ENCODE measurements at places on chromosomes 13 and 19. TPM values are rescaled to one million over a fixed set of nuclear protein-coding genes. Genes with fewer than 3 reads are reported as not detected.

- no peak for DNase-seq
These were observed 20.6 kb upstream of the TNFSF11 start for GRCh38 chr13:42553098-42554046.

- DNase-seq, result no peak
These were observed 25.3 kb downstream of the TM9SF2 start for GRCh38 chr13:99526549-99526948.

- DNase-seq, result no peak
These were observed 30.6 kb downstream of the SERPINE3 start for GRCh38 chr13:51370116-51370515.

GRCh38 chr19:31946491-31946890 lies 398.9 kb upstream of the ZNF507 start:
- no peak for DNase-seq

DNA sequence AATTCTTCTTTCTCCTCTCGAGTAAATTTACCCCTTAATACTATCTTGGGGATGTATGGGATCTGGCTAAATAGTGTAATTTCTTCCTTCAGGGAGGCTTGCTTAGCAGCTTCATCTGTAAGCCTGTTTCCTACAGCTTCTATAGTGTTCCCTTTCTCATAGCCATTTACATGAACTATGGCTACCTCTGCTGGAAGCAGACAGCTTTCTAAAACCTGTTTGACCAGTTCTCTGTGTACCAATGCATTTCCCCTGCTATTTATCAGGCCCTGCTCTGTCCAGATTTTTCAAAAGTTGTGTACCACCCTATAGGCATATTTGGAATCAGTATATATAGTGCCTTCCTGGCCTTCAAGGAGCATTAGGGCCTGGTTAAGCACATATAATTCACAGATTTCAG lies 113.6 kb upstream of the PCDH9 start:
- no peak for DNase-seq

GRCh38 chr13:28089065-28089464 lies 11.3 kb downstream of the FLT3 start:
- no peak for DNase-seq

GRCh38 chr19:17005000-17005399 lies 21.6 kb downstream of the CPAMD8 start:
- DNase-seq, result no peak

GRCh38 chr19:1417145-1417544 lies 9.8 kb downstream of the DAZAP1 start:
- no peak for DNase-seq

- DNase-seq, result no peak
These were observed 68.5 kb upstream of the GTF3A start for GRCh38 chr13:27355894-27356293.

DNA sequence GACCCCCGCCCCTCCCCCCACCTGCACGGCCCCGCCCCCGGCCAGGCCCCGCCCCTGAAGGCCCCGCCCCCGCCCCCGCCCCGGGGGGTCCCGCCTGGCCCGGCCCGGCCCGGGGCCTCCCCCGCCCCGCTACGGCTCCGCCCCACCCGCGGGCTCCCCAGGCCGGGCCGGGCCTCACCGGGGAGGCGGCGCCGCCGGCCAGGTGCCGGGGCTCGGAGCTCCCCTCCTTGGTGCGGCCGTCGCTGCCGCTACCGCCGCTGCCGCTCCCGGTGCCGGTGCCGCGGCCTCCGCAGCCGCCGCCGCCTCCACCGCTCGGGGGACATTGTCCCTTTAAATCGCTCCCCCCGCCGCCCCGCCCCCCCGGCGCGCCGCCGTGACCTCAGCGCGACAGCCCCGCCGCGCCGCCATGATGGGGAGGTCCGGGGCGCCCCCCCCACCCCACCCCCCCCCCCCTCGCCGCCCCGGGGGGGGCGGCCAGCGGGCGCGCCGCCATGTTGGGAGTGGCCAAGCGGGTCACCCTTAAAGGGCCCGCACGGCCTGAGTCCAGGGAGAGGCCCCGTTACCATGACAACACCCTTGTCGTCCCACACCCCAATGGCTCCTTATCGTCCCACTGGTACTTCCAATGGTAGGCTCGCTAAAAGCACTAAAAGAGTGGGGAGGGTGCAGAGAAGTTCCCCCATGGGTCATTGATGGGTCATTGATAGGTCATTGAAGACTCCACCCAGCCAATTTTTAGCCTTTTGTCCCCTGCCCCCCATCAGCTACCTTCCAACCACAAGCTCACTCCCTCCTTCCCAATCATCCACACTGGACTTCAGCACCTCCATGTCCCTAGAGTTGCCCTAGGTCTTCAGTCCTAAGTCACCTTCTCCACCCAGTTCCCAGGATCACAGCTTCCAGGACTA lies at the start of gene WIZ:
TSS of gene WIZ (minus strand) at position 337 of the 908 bp plus-strand sequence. CDS start 1,649 bp downstream, outside the sequence.
- peak; percentile 87 for DNase-seq

DNA sequence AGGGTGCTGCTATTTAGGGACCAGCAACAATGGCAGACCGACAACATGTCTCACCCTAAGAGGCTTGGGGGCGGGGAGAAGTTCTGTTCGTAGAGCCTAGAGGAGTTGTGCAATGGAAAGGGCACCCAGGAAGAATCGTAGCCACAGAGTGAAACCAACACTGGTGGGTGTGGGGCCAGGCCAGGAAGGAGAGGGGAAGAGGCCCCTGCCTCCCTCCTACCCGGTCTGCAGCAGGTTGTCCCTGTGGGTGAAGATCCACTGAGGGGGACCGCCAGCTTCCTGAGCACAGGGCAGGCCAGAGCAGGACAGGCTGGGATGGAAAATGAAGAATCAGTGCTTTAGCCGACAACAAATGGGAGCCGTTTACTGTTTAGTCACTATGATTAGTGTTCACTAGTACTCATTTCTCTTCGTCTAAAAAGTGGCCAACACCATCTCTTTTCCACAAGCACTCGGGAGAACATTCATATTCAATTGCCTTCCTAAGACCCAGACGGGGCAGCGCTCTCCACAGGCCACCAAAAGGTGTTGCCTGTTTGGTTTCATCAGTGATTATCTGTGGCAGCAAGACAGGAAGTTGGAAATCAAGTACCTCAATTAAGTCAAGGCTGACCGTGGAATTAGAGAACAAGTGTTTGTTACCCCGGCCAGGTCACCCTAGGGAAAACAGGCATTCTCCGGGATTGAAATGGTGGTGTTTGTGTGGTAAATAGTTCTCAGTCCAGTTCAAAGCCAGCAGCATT lies 1.1 kb upstream of the ATP11A start:
- no peak for DNase-seq

GRCh38 chr19:38388349-38389100 lies at the start of gene SPRED3:
Gene SPRED3 (plus strand): TSS chr19:38388697. CDS start chr19:38390303, 1,606 bp downstream.
- no peak for DNase-seq

DNA sequence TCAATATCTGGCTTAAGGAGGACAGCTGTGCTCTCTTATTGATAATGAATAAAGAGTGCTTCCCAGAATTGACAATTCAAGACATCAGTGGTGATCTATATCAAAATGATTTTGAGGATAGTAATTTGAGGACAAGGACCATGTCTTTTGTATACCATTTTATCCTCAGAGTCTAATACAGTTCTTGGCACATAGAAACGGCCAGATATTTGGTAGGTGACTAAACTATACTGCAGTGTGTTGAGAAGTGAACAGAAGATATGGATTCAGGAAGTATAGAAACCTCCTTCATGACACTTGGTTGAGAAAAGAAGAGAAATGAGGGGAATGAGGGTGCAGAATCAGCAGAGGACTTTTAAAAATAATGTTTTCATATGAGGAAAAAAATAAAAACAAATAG lies 16.1 kb upstream of the LMO7 start:
- DNase-seq, result no peak

DNA sequence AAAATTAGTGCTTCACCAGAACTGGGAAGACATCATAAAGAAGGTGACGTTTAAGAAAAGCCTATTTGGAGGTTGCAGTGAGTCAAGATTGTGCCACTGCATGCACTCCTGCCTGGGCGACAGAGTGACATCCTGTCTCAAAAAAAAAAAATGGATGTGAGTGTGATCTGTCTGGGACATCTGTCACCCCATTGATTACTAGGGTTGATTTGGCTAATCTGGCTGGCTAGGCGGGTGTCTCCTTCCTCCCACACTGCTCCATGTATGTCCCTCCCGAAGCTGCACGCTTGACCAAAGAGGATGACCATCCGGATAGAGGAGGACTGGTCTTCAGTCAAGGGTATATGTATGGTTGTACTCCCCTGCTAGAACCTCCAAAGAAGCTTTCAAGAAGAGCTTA lies 2.6 kb downstream of the GTF2F2 start:
- DNase-seq, result no peak

GRCh38 chr19:22605275-22606211 lies 28.6 kb upstream of the ZNF492 start:
- DNase-seq, result no peak

- no peak for DNase-seq
These were observed at the start of gene COX6B2 for GRCh38 chr19:55354698-55355212. Gene COX6B2 (minus strand): TSS chr19:55354719. CDS start chr19:55354521, 198 bp downstream.

DNA sequence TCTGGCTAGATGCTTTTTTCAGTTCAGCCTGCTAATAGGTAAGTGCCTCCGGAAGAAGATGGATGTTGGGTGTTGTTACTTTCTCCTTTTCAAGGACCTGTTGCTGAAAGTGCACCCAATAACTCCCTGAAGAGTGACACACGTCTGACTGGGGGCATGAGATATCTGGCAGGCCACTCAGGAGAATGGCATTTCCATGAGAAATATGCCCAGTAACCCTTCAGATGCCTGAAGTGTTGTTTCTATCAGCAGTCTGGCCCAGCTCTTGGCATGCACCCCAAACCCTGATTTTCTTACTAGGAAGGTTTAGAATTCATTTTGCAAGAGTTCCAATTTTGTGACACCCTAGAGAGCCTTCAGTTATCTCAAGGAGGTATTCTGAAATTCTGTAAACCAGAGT lies 71.5 kb downstream of the ARHGAP35 start:
- no peak for DNase-seq

GRCh38 chr19:52527956-52528351 lies 486 bp downstream of the ZNF808 start:
- DNase-seq, result no peak

GRCh38 chr13:56134524-56134923 lies 1006.2 kb upstream of the PRR20A start:
- DNase-seq, result no peak

GRCh38 chr13:102654756-102655155 lies 40.1 kb downstream of the METTL21C start:
- DNase-seq, result no peak

DNA sequence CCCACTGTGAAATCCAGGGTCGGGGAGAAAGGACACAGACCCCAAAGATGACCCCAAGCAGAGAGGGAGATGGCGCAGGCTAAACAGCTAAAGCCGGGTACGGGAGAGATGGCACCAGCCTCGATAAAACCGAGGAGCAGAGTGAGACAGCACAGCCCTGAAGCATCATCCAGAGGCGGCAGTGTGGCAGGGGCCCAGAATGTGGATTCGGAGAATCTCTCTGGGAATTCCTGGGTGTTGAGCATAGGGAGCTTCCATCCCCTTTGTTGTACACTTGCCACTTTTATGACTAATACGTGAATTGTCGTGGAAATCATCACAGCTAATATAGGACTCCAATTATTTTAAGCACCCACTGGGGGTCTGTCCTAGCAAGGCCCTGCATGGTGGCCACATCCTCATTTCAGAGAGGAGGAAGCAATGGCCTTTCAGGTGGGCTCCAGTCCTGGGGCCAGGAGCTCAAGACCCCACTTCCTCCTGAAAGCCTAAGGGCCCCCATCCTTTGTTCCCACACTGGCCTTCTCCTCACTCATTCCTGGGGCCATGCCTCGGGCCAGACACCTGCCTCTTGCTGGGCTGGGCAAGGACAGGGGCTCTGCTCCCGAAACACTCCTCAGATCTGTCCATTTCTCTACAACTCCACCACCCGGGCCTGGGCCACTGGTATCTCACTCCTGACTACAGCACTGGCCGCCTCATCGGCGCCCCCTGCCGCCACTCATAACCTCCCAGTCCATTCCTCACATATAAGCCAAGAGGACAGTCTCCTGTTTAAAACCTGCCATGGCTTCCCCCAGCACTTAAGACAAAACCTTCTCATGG lies 29.3 kb upstream of the ATP1A3 start:
- no peak for DNase-seq

GRCh38 chr13:99303863-99304521 lies 3.2 kb downstream of the GPR183 start:
- no peak for DNase-seq

DNA sequence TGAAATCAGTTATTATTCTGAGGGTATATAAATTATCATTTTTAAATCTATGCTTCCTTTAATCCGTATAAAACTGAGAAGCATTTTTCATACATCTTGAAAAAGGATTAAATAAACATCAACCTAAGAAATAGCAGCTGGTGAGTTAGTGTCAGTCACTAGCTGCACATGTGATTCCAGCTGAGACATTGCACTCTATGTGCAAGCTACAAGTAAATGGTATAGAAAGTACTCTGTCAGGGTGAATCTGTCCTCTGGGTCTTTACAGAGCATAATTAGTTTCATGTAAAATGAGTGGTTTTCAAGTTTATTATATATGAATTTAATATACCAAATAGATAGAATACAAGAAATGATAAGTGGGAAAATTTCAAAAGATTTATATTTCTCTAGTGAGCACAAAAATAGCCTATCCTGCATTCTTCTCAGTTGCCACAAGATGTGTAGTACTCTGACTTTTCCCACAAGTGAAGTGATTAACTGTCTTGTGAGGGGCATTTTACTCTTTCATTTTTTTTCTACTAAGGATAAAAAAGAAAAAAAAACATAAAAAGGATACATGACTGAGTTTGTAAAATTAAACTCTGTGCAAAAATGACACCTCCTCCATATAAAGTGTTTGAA lies 1372.1 kb downstream of the PCDH9 start:
- DNase-seq, result no peak

GRCh38 chr13:34346626-34347025 lies 528.7 kb downstream of the RFC3 start:
- no peak for DNase-seq

DNA sequence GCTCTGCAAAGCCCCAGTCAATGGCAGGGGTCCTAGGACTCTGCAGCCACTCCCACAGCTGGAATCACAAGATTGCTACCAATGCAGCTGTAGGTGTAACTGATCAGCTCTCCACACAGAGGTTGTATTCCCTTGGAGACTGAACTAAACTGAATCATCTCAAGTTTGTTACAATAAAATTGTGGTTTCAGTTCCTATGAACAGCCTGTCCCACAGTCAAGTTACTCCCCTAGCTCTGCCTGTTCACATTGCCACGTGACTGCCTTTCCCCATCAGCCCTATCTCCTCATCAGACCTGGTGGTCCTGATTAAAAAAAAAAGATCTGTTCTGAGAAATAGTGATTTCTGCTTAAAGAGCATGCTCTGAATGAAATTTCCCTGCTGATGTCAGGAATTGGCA lies 287.9 kb upstream of the NBEA start:
- no peak for DNase-seq

- no peak for DNase-seq
These were observed 122.4 kb downstream of the TRPC4 start for GRCh38 chr13:37747071-37747612.

GIPR gene
- 10.4 TPM for total RNA-seq

CEACAM19 gene
- 3.6 TPM for total RNA-seq

NLRP9 gene
- total RNA-seq, result not detected

NDUFA13 gene
- total RNA-seq, result 180 TPM

ZNF888 gene
- total RNA-seq, result 9.5 TPM

APOC1 gene
- not detected for total RNA-seq

INAFM1 gene
- 19.7 TPM for total RNA-seq

CLIP3 gene
- total RNA-seq, result 1.3 TPM

HCN2 gene
- total RNA-seq, result 0.68 TPM

ZNF177 gene
- total RNA-seq, result 3.5 TPM

NCR1 gene
- total RNA-seq, result 0.29 TPM

NLRP7 gene
- not detected for total RNA-seq

SBSN gene
- 0.31 TPM for total RNA-seq

KLK4 gene
- not detected for total RNA-seq

CCL25 gene
- total RNA-seq, result not detected

ITPKC gene
- 8.1 TPM for total RNA-seq

Measured in naive thymus-derived CD8-positive, alpha-beta T cell (primary cell).